ENCODE measurements at places on chromosomes 3 and 15. TPM values are rescaled to one million over a fixed set of nuclear protein-coding genes. Genes with fewer than 3 reads are reported as not detected.

- no peak for DNase-seq
These were observed 40.3 kb downstream of the ZBTB38 start for GRCh38 chr3:141408596-141408995.

DNA sequence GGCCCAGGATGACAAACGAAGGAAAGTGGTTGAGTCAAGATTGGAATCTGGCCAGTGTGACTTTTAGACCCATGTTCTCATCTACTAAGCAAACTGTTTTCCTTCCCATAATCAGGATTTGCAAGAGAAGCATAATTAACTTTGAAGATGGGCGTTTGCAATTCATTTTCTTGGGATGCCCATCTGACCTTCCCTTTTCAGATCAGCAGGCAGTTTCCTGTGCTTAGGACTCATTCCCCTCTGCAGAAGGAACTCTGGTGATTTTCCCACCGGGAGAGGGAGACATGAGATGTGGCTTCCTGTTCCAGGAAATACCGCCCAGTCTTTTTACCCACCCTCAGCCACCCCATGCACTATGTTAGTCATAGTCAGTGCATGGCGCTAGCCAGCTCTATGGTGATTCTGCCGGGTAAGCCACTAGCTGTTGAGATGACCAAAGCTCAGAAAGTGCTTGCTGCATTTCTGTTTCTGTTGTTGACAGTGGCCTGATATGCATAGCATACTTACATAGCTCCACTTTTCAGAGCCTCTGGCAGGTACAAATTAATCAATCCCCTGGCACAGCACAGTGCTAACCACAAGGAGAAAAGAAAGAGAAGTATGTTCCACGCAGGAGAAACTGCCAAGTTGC is 129.4 kb downstream of the VGLL4 start:
- DNase-seq, result peak; percentile 37

DNA sequence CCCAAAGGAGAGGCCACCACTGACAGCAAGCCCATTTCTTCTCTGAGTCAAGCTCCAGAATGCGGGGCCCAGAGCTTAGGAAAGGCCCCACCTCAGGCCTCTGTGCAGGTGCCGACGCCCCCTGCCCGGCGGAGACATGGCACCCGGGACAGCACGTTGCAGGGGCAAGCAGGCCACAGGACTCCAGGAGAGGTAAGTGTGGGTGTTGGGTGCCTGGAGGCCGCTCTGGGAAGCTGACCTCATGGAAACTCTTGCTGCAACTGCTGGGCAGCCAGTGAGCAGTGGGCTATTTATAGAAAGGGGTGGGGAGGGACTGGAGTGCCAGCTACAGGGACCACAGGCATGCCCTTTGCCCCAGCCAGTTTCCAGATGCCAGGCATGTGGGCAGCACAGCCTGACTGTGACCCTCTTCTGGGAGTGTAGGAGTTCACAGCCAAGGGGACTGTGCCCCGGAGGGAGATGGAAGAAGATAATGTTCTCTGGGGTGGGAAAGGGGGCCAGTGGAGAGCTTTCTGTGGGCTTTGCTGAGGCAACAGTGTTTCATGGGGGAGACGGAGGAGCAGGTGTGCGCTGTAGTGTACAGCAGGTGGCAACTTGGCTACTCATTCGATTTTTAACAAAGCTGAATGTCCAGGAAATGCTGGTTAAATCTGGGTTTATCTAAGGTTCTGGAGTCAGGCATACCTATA is 23.7 kb downstream of the ALPK3 start:
- DNase-seq, result no peak

- DNase-seq, result no peak
These were observed 373.4 kb downstream of the OCA2 start for GRCh38 chr15:27725731-27726130.

GRCh38 chr3:127672429-127673190 is at the start of gene ABTB1:
Gene ABTB1 (plus strand): TSS chr3:127672952. CDS start chr3:127673026, 74 bp downstream.
- peak; percentile 89 for DNase-seq

- no peak for DNase-seq
These were observed 25.5 kb upstream of the CSPG4 start for GRCh38 chr15:75738014-75738646.

DNA sequence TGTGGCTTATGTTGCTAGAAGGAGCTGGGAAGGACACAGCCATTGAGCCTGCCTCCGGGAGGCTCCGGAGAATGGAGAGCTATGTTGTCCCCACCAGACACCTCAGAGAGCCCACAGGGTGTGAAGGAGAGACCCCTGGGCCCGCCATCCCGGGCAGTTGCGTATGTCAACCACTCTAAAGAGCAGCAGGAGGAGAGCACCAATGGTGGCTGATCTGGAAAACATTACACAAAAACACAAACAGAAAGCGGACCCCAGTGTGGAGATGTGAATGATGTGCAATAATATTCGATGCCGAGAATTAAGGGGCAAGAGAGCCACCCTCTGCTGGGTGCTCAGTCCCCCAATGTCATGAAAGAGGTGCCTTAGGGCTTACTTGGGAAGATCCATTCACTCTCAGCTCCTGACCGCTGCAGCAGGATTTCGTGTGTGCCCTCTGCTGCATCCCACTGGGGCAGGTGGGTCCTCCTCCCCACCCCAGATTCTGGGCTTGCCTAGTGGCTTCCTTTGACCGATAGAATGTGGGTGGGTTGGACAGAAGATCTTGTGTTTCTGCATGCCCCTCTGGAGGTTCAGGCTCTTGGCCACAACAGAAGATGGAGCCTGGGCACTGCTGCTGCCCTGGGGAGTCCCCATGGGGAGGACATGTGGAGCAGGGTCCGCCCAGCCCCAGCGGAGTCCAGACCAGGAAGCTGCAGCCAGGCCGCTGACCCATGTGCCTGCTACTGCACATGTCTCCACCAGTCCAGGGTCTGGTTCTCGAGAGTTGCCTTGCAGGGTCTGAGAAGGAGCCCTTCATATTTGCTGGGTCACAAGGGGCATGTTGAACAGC is 245.3 kb downstream of the OCA2 start:
- DNase-seq, result no peak

DNA sequence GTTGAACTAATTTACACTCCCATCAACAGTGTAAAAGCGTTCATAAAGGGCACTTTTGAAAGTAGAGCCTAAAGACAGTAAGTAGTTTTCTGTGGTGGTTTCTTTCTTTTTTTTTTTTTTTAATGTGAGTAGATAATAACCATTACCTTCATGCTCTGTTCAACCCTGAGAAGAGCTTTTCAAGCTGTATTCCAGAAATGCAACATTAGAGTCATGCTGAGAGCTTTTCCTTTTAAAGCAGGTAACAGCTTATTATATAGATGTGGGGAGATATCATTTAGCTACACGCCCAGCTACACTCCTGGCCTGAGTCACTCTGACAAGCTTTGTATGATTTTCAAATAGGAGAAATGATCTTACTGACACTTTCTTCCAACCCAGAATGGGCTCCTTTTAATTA is 96.2 kb upstream of the ARHGEF26 start:
- DNase-seq, result no peak

GRCh38 chr15:66545255-66545654 is 20.5 kb downstream of the LCTL start:
- no peak for DNase-seq

DNA sequence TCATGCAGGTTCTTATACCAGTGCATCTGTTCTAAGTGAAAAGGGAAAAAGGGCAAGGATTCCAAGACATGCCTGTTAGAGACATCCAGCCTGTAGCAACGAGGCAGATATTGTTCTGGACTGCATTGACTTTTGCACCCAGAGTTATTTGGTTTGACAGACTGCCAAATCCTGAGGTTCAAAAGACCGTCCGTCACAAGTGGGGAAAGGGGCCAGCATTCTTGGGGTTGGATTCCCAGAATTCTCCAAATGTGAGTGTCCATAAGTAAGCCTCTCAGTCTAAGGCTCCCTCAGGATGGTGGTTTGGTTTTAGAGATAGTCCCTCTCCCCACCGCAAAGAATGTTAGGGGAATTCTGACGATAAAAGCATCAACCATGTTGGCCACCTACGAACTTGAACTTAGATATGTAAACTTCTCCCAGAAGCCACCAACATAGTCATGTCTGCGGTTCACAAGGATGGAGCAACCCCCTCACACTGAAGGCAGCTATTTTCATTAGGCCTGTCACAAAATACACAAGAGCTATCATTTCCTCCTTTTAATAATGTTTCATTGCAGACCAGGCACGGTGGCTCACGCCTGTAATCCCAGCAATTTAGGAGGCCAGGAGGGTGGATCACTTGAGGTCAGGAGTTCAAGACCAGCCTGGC is 13.6 kb upstream of the LACTB start:
- no peak for DNase-seq

- DNase-seq, result peak; percentile 20
These were observed 60.7 kb upstream of the RAB6B start for GRCh38 chr3:133956353-133956752.

DNA sequence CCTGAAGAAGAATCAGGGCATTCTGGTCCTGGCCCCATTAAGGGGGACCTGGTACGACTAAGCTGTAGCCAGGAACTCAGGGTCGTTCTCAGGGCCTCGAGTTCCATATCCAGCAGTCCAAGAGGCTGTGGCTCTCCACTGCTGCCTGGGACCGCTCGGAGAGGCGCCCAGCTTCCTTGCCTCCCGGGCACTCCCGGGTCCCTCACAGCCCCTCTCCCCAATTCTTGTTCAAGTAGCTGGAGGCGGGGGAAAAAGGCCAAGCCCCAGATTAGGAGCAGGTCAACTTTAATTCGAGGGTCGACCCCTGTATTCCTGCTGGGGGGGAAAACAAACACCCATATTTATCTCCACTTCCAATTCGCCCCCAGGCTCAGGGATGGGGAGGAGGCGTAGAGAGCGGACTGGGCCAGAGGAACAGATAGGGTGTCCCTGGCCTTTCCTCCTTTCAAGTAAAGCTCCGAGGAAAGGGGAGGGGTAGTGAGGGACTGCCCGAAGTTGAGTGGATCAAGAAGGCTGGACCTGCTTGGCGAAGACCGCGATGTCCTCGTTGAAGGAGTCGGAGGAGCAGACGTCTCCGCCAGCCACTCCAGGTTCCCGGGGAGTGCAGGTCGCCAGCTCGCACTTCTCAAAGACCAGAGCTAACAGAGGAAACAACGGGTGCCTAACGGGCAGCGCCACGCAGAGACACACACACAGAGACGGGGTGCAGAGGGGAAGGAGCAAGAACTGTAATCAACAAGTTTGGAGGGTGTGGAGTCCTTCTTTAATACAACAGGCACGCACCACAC is 4.4 kb downstream of the MEIS2 start:
- peak; percentile 59 for DNase-seq

- no peak for DNase-seq
These were observed 507 bp downstream of the DIPK2A start for GRCh38 chr3:143972155-143972504.

- DNase-seq, result no peak
These were observed 78.3 kb downstream of the B3GALNT1 start for GRCh38 chr3:161026612-161027510.

- DNase-seq, result no peak
These were observed 445.3 kb upstream of the ROBO1 start for GRCh38 chr3:80213086-80213485.

DNA sequence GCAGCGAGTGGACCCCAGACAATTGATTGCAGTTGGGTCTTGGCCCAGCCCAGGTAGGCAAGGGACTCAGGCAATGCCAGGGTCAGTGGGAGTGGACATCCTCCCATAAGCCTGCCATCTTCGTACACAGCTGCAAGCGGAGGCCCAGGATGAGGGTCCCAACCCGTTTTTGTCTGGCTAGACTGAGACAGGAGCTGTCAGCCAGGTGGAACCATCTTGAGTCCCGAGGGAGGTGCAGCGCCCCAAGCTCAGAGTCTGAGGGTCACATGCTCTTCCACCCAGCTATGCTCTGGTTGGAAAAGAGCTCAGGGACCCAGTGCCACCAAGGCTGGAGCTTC is 22.6 kb upstream of the IP6K2 start:
- no peak for DNase-seq

DNA sequence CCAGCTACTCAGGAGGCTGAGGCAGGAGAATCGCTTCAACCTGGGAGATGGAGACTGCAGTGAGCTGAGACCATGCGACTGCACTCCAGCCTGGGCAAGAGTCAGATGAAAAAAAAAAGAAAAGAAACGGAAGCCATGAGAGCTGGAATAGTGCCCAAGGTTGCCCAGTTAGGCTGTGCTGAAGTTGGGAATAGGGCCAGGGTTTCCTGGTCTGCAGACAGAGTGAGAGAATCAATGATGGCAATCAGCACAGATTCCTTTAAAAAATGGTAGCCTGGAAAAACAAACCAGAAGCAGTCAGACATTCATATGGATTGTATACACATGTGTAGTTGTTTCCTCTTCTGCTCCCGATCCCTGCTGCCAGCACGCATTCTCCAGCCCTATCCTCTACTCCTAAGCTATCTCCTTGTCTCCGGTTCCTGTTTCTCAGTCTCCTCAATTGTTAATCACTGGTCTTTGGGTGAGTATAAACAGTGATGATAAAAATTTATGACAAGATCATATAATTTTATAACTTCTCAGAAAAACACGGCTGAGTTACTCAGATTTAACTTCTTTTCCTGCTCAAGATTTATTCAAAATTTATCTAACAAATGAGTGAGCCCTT is 316.2 kb upstream of the UMPS start:
- DNase-seq, result no peak

GRCh38 chr3:16907243-16907642 is 22.5 kb downstream of the PLCL2 start:
- no peak for DNase-seq

DNA sequence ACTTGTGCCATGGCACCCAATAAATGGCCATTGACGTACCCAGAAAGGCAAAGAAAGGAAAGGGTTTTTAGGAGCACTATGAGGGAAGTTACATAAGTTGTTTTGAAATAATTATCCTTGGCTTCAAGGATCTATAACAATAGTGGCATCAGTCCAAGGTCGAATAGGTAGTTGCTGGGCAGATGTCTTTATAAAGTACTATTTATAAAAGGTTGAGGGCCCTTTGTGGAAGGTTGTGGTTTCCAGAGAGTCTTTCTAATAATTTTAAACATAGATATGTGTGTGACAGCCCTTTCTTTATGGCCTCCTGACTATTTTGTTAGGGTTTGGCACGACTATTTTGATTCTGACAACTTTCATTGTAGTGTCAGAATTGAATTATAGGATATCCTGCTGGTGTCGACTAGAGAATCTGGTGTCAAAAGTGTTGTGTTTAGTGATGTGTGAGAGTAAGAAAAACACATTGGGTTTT is 260.5 kb downstream of the PYDC2 start:
- DNase-seq, result no peak

- DNase-seq, result no peak
These were observed 43.5 kb upstream of the STXBP5L start for GRCh38 chr3:120864541-120864940.

DNA sequence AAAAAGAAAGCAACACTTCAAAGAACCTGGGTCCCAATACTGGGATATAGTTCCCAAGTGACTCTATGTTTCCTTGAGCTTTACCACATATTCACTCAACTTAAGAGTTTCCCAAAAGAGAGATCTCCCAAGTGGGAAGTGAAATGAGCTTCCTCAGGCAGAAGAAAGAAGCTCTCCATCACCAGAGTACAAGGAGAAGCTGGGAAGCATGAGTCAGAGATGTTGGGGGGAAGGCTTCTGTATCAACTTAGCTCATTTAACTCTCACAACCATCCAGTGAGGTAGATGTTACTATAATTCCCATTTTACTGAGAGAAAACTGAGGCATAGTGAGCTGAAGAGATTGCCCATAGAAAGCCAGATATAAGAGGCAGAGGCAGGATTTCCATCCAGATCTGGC is 47.0 kb upstream of the TRIM42 start:
- no peak for DNase-seq

Gene GPR176
- total RNA-seq, result 0.78 TPM

Gene HSPBAP1
- 6.8 TPM for total RNA-seq

Gene MAGEL2
- 2.4 TPM for total RNA-seq

Gene GP9
- total RNA-seq, result not detected

Gene HTR3E
- total RNA-seq, result not detected

Gene PLSCR5
- total RNA-seq, result not detected

Gene MYEF2
- total RNA-seq, result 3.8 TPM

Gene PXYLP1
- 15.5 TPM for total RNA-seq

Gene GALNT15
- total RNA-seq, result 29.4 TPM

Gene FAH
- 30.8 TPM for total RNA-seq

Gene ALPK3
- 0.92 TPM for total RNA-seq

Gene IL17RD
- 35.1 TPM for total RNA-seq

Gene FBN1
- 62.5 TPM for total RNA-seq

Gene OXTR
- 7.5 TPM for total RNA-seq
